ENCODE measurements at places on chromosomes 11 and 22.
A peak's percentile ranks its signal among the peaks of the same experiment; 100 is the strongest.

DNA sequence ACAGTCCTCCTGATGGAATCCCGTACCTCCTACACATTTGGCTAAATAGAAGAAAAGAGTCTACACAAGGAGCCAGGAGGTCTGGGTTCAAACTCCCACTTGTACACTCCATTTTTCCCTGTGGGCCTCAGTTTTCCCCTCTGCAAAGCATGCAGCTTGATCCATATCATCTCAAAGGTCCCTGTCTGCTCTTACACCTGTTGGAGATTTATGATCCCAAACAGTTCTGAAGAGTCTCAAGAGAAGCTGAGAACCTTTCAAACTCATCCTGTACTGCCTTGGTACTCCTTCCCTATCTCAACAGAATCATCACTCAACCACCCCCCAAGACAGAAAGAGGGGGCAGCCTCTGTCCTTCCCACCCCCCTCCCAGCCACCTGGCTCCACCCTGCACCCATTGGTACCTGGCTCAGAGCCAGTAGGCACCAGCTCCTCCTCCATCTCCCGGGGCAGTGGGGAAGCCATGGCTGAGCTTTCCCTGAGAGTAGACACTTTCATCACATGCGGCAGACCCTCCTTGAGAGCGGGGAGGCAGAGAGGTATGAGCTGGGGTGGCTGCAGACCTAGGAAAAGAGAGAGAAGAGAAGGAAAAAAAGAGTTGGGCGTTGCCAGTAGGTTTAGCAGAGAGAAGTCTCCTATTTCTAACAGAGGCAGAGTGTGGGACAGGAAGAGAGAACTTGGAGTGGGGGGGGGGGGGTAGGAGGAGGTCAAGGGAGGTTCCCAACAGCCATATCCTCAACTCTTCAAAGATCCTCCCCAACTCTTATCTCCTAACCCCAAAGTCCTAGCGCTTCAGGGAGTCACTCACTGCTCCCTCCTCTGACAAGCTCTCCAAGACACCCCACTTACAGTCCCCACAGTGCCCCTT lies 3.1 kb downstream of the TNKS1BP1 start:
- DNase-seq = no peak

DNA sequence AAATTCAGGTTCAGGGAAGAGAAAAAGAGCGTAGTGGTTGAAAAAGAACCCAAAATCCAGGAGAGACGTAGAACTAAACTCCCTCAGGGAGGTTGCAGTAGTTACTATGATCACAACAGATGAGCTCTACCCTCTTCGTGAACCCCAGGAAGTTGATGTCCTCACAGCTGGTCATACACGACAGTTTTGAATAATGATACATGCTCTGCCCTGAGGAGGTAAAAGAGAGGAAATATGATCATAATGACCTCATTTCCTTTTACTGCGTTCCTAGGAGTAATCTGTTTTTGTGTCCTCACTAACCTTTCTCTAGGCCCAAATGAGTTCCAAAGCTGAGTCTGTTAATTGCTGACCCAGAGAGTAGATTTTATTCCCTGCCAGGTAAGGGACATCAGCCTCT lies 1.3 kb downstream of the PATE2 start:
- DNase-seq = peak; percentile 10

- peak; percentile 35 for DNase-seq
Observed at GRCh38 chr22:40238425-40239344, 61.0 kb downstream of the TNRC6B start.

DNA sequence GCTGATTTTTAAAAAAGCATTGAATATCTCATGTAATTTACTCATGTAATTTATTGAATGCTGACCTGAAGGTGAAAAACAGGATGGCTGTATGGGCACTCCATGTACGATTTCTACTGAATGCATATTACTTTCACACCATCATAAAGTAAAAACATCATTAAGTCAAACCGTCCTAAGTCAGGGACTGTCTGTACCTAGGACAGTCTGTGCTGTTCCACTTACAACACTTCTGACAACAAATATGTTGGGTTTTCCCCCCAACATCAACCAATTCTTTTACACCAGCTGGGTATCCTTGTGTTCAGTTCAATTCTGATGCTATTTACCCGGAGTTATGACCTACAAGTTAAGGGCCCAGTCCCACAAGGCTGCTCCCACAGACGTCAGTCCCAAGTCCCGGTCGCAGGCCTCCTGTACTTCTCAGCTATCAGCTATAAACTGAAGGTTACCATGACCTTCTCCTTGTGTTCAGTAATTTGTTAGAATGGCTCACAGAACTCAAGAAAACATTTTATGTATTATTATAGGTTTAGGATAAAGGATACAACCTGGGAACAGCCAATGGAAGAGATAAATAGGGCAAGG lies 17.0 kb downstream of the UVRAG start:
- no peak for DNase-seq

DNA sequence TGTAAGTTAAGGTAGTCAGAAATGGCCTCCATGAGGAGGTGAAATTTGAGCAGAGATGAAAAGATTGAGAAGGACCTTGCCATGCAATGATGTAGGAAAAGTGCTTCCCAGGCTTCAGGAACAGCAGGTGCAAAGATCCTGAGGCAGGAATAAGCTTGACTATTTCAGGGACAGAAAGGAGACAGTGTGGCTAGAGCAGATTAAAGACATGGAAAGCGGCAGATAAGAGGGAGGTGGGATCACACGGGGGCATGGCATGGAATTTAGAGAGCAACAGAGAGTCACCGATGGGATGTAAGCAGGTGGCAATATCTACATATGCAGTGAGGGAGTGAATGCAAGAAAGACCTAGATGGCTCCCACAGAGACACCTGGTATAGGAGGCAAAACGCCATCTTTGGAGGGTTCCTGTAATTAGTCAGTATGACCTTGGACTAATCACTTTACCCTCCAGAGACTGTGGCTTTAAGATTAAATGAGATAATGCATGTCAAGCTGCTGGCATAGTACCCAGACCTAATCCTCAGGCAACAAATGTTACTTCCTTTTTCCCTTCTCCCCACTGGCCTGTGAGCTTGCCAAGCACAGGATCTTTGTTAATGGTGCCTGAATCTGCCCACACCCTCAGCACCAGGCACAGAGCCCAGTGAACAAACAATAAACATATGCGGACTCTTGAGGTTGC lies 24.6 kb upstream of the ACER3 start:
- DNase-seq = peak; percentile 8

DNA sequence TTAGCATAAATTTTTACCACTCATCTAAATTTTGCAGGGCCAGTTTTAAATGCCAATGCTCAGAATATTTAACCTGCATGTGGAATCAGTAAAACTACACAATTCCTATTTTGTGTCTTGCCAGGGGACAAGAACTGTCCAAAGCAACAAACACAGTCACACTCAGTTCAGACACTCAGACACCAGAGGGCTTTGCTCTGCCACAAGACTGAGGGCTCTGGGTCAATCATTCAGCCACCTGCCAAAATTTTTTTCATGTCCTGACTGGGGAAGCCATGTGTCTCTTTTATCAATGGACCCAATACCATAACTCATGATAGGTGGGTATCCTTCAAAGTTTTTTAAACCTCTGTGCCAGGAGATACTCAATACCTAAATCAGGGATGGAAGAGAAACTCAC lies 304.0 kb upstream of the ANO3 start:
- DNase-seq = no peak

DNA sequence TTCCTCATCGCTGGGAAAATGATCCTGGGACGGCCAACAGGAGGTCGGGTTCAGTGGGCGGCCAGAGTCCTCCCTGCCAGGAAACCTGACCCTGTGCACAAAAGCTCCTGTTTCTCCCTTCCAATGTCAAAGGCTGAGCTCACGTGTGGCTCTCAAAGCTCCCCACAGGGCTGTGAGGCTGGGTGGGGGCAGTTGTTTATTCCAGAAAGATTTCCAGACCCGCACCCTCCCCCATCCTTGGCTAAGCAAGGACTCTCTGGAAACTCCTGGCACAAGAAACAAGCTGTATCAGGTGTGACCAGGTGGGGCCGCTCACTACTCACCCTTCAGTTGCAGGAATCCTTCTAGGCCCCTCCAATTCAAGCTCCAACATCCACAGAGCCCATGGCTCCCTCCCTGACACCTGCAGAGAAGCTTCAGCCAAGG lies 131.9 kb downstream of the SHANK2 start:
- no peak for DNase-seq

DNA sequence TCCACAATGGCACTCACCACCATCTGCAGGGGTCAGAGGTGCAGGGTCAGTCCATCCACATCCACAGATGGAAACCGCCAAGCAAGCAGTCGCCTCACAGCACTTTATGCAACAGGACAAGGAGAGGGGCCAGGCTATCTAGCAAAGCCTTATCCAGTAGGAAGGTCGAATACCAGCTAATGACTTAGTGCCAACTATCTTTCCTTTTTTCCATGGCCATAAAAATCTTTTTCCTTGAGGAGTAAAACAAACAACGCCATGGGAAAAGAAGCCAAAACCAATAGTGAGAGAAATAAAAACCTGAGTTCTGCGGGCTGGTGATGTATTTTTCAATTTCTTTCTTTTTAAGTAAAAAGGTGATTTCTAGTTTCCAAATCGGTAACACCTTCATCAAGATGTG lies 8.2 kb downstream of the SNX19 start:
- DNase-seq = no peak

GRCh38 chr11:4095509-4096230 lies 1.1 kb downstream of the RRM1 start:
- DNase-seq = peak; percentile 79

DNA sequence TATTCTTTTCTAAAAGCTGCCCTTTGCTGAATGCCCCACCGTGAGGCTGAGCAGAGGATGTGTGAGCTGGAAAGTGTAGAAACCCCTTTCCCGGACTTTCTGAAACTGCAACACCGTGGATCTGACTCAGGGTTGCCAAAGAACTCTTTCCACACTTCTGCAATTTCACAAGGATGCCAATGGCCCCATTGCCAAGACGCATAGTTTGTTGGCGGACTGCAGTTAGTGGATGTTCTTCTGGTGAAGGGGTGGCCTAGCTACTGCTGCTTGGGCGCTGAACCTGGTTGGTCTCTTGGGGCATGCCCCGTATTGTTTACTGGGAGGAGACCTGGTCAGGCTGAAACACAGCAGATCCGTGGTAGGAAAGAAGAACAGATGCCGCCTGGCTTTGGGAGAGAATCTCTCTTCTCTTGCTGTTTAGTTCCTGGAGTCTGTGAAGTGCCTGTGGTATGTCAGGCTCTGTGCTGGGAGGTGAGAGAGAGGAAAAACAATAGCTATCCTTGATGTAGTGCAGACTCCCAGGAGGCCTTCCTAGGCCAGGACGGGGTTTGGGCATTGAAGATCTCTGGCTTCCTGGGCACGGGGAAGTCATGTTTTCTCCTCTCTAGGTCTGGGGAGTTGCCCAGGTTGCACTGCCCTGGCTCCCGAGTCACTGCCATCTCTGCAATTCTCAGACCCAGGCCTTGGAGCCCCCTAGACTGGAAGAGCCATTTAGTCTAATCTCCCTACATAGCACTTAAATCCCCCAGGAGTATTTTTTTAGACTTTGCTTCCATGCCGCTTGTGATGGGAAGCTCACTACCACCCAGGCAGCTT lies 26.9 kb downstream of the CD82 start:
- peak; percentile 9 for DNase-seq

DNA sequence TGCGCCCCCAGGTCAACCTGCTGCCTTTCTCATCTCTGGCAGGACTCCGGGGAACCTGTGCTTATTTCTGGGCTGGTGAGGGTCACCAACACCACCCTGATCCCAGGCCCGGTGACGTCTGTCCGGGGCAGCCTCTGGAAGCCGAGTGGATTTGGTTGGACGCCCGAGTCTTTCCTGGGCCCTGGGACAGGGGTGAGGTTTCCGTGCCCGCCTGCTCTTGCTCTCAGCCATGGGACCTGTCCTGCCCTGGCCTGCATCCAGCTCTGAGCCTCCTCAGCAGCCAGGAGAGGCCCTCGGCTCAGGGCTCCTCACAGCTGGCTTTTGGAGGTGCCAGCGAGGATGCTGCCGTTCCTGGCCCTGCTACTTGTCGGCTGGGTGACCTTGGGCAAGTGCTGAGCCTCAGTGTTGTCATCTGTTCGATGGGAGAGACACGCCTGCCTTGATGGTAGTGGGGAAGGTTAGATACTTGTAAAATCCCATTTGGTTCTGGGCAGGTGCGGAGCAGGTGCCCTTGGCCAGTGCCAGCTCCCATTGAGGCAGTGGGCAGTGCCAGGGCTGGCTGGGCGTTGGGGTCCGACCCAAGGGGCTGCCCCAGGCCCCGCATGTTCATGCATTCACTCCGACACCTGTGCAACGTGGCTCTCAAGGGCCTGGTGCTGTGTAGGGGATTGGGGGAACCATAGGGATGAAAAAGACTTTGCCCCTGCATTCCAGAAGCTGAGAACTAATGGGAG lies 58.9 kb upstream of the THY1 start:
- DNase-seq = no peak

- peak; percentile 57 for DNase-seq
Observed at GRCh38 chr11:17351510-17352176, at the start of gene NCR3LG1. NCR3LG1 (plus strand) TSS chr11:17351800; CDS start chr11:17351970, 170 bp downstream.

DNA sequence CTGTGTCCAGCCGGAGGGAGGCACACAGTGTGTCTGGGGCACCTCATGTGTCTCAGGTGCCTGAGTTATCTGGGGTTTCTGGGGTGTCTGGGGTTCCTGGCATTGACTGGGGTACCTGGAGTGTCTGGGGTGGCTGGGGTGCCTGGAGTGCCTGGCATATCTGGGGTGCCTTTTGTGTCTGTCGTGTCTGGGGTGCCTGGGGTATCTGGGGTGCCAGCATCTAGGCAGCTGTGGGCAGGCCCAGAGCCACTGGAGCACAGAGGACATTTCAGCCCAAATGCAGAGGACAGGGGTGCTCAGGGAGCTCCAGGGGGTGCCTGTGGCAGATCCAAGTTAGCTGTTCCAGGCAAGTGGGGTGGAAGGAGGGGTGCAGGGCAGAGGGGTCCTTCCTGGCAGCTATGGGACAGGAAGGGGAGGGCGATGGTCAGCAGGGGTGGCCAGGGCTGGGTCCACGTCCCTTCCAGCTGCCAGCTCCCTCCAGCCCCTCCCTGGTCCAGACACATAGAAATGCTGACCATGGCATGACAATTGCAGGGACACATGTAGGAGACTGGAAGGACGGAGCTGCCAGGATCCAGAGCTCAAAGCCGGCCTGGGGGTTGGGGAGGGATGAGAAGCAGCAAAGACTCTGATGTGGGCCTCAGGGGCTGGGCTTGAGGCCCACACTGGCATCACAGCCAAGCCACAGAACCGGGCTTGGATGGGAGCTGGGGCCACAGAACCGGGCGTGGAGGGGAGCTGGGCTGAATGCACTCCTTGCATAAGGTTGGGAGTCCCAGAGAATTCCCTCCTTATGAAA lies 133.0 kb downstream of the BRD1 start:
- no peak for DNase-seq

- DNase-seq = no peak
Observed at GRCh38 chr22:46233231-46233630, 16.9 kb downstream of the CDPF1 start.

DNA sequence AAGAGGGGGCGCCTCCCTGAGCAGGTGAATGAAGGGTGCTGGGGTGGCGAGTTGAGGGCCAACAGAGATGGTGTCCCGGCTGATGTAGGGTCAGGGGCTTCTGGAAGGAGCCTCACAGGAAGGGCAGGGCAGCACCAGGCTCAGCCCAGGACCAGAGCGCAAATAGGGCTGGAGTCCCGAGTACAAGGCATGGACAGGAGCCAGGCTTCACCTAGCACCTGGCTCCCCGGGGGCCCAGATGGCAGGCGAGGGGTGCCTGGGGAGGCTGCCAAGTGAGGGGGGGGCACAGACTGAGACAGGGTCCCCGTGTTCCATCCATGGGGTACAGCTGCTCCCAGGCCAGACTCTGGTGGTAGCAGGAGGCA lies 105.8 kb downstream of the KCNQ1 start:
- DNase-seq = no peak

GRCh38 chr22:26585104-26585790 lies 4.7 kb downstream of the TPST2 start:
- DNase-seq = peak; percentile 93

Measured in fibroblast of skin of right biceps (primary cell).